H9 (cell line): ENCODE measurements at places on chromosomes 7 and 10. TPM values are rescaled to one million over a fixed set of nuclear protein-coding genes. Genes with fewer than 3 reads are reported as not detected.

MEST gene
- 112 and 113 TPM in 2 replicates for total RNA-seq

DNA sequence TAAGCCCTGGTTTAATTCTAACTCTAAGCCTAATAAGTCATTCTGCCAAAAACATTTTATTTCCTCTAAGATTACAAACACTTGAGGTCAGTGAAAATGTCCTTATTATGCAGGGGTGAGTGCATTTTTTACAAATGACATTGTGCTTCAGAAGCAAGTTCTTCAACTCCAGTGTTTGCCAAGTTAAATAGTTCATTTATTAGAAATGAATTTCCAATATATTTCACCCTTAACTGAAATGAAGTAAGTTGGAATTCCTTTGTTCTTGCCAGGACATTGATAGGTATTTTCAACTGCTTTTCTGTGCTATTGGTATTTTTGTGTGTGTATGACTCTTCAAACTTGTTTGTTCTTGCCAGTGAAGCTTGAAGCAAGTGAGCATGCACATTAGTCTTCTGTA lies 89.5 kb upstream of the CCDC6 start:
- peaks cover 2% of the 10 kb centered on the region; the same call in 1 of the 2 replicates for H3K36me3 ChIP-seq
- H3K27me3 ChIP-seq: no peaks in the 10 kb centered on the region
- no peak overlapping the region for H3K27ac ChIP-seq

DNA sequence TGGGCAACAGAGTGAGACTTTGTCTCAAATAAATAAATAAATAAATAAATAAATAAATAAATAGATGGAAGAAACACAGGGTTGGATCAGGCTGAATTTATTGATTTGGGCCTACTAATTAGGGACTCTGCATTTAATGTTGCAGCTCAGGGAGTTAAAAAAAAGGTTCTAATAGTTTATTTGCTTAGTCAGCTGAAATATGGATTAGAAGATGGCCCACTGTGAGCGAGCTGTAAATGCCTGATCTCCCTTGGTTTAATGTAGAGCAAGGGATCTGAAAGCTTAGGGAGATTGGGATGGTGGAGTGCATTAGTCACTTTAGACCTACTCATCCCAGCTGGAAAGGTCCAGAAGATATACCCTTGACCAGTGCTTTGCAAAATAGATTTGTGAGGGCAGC lies 25.1 kb upstream of the PDIA4 start:
- H3K4me1 ChIP-seq: no peaks in the 10 kb centered on the region
- no peak overlapping the region for H3K27ac ChIP-seq
- DNase-seq: no peak
- no peaks in the 10 kb centered on the region for H3K36me3 ChIP-seq

GRCh38 chr7:73565675-73566340 lies 8.3 kb upstream of the BCL7B start:
- H3K4me3 ChIP-seq: no peak overlapping the region
- H3K4me1 ChIP-seq: no peaks in the 10 kb centered on the region
- peaks cover 17% of the 10 kb centered on the region for H3K36me3 ChIP-seq
- no peaks in the 10 kb centered on the region for H3K27me3 ChIP-seq
- DNase-seq: no peak

AKR1B15 gene
- total RNA-seq: not detected in 2 replicates

GRCh38 chr7:149753375-149754233 lies 19.8 kb downstream of the ZNF467 start:
- H3K4me1 ChIP-seq: no peaks in the 10 kb centered on the region
- H3K27ac ChIP-seq: no peak overlapping the region
- no peak overlapping the region for H3K4me3 ChIP-seq

GRCh38 chr10:80075781-80076180 lies 2.7 kb upstream of the TMEM254 start:
- DNase-seq: no peak
- H3K27ac ChIP-seq: no peak overlapping the region
- no peaks in the 10 kb centered on the region for H3K27me3 ChIP-seq
- no peaks in the 10 kb centered on the region for H3K36me3 ChIP-seq
- H3K4me3 ChIP-seq: no peak overlapping the region

GRCh38 chr10:10967029-10967428 lies 50.6 kb upstream of the CELF2 start:
- no peak overlapping the region for H3K4me3 ChIP-seq
- no peak for DNase-seq
- H3K36me3 ChIP-seq: no peaks in the 10 kb centered on the region
- no peaks in the 10 kb centered on the region for H3K4me1 ChIP-seq

- peak overlapping the region; percentile 94 for H3K4me3 ChIP-seq
- H3K27me3 ChIP-seq: no peaks in the 10 kb centered on the region
- DNase-seq: no peak
- no peaks in the 10 kb centered on the region for H3K4me1 ChIP-seq
Measured at GRCh38 chr10:50740293-50740648, 535 bp downstream of the ASAH2B start.

- no peak for DNase-seq
- H3K4me1 ChIP-seq: peaks cover 10% of the 10 kb centered on the region
- H3K27me3 ChIP-seq: no peaks in the 10 kb centered on the region
- H3K36me3 ChIP-seq: no peaks in the 10 kb centered on the region
- no peak overlapping the region for H3K4me3 ChIP-seq
- no peak overlapping the region for H3K27ac ChIP-seq
Measured at GRCh38 chr7:28354601-28355402, 57.5 kb upstream of the CREB5 start.

- H3K27me3 ChIP-seq: no peaks in the 10 kb centered on the region
- no peak overlapping the region for H3K27ac ChIP-seq
- DNase-seq: no peak
- H3K36me3 ChIP-seq: peaks cover 12% of the 10 kb centered on the region
- H3K4me1 ChIP-seq: no peaks in the 10 kb centered on the region
- H3K4me3 ChIP-seq: no peak overlapping the region
Measured at GRCh38 chr7:100221231-100221718, 1.5 kb downstream of the PVRIG start.

DNA sequence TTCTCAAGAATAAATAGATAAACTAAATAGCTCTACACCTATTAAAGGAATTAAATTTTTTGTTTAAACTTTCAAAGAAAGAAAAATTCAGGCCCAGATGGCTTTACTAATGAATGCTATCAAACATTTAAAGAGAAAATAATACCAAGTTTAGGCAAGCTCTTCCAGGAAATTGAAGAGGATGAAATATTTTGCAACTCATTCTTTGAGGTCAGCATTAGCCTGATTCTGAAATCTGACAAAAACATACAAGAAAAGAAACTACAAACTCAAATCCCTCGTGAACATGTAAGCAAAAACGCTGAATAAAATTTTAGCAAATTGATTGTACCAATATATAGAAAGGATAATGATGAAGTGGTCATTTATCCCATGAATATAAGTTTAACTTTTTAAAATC lies 93.4 kb downstream of the RTKN2 start:
- no peak for DNase-seq
- no peak overlapping the region for H3K27ac ChIP-seq

DNA sequence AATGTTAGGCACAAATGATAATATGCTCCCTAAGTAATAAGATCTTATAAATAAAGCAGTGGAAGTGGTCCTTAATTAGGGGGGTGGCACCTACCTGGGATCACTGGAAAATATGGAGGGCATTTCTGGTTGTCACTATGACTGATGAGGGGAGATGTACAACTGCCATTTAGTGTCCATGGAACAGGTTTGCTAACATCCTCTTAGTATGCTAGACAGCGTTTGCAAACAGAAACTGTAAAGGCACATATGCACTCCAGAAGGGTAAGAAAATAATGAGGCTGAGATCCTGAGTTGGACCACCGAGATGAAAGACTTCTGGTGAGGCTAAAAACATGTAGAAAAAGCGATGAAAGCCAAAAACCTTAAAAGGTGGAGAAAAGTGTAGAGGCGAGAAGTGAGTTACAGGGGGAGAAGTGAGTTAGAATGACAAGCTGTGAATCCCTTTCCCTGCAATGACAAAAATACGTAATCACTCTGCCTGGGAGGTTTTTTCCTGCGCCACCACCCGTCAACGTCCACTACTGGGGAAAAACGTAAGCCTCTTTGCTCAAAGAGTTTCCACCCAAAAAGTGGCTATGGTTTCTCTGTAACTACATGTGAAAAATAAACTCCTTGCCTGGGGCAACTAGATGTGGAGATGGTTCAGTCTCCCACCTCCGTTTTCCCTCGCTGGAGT lies 767 bp downstream of the KRIT1 start:
- no peak overlapping the region for H3K27ac ChIP-seq
- no peaks in the 10 kb centered on the region for H3K27me3 ChIP-seq

- no peak overlapping the region for H3K27ac ChIP-seq
- H3K4me1 ChIP-seq: no peaks in the 10 kb centered on the region
- no peaks in the 10 kb centered on the region for H3K27me3 ChIP-seq
- no peak for DNase-seq
- no peak overlapping the region for H3K4me3 ChIP-seq
Measured at GRCh38 chr10:1577373-1577770, 160.0 kb downstream of the ADARB2 start.
